ENCODE measurements at places on chromosomes 2 and 18.

- DNase-seq: no peak
Observed at GRCh38 chr2:150598383-150598782, 110.9 kb upstream of the RND3 start.

- DNase-seq: no peak
Observed at GRCh38 chr2:79903222-79904000, 390.6 kb downstream of the CTNNA2 start.

DNA sequence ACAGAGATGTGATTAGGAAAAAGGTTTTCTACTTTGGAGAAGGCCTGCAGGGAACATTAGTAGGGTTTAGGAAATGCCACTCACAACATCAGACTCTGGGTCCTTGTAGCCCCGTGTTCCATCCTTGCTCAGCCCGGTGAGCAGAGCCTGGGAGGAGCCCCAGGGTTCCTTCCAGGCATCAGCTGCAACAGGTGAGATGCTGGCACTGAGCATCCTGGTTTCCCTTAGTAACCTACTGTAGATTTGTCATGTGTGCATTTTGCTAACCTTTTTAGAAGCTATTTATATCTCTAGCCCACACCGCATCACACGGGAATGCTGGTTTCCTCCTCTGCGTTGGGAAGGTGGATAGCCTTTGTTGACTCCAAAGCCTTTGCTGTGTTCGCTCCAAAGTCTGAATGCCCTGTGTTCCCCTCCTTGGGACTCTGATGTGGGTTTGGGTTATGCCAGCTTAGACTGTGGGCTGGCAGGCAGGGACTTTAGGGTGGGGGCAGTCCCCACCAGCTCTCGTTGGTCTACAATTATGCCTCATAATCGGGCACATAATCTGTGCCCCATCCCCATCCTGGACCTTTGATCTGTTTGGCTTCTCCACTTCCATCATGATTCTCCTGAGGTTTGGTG, 69.3 kb downstream of the TMEM247 start:
- no peak for DNase-seq

DNA sequence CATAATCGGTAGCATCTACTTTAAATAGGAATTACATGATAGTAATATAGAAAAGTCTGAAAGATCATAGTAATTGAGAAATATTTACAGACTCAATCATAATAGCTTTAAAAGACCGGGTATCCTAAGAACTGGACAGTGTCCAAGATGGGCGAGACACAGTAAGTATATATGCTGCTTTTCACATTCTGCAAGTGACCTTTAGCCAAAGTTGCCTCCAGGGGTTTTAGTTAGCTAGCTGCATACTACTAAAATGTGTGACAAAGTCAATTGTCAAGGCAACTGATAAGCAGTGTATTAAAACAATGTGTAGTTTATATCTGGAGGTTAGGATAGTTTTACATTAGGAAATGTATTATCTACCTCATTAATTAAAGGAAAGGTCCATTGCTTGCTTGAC, 24.6 kb downstream of the CD302 start:
- no peak for DNase-seq

GRCh38 chr2:100245681-100246080, 76.6 kb downstream of the LONRF2 start:
- no peak for DNase-seq

DNA sequence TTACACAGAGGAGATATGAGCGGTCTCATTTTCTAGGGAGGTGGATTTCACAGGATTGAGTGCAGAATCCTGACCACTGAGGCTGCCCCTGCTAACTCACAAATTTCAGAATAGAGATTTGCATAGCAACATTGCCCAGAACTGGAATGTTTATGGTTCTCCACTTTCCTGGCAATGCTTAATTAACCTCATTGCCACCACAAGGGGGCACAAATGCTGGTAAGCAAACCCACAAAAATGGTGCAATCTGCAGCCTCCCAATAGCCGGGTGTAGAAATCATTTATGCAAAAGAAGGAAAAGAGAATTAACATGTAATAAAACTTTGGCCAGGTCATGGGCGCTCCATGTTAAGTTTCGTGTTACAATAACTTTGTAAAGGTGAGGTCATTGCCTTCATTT, 112.4 kb downstream of the CYRIA start:
- no peak for DNase-seq

GRCh38 chr2:105744091-105744908, 412 bp upstream of the NCK2 start:
- DNase-seq: no peak

- no peak for DNase-seq
Observed at GRCh38 chr2:168912466-168912865, 11.4 kb downstream of the G6PC2 start.

GRCh38 chr2:230940471-230940815, 15.4 kb upstream of the GPR55 start:
- no peak for DNase-seq

DNA sequence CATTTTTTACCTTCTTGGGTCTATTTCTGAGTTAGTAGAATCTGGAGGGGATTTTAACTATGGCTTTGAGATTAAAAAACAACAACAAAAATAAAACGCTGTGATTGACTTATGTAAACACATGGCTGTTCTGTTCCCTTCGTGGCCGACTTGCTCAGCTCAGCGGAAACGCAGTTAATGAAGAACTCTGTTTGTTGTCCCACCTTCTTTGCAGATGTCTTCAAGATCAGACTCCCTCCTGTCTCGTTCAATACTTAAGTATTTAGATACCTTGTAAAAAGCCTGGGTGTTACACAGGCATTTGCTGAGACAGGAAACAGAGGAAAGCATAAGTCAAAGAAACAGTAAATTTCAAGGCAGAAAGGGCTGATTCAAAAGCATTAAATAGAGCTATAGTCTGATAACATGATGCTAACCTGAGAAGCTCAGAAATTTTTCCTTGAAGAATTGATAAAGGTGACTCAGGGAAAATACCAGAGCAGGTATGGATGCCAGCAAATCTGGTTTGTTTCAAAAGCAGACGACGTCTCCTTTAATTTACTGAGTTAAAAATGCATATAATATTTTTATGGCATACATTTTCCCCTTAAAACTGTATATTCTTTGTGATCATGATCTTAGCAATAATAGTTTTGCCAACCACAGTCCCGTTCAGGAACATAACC, 21.7 kb upstream of the POLI start:
- no peak for DNase-seq

GRCh38 chr2:127562936-127563335, 27.5 kb downstream of the MYO7B start:
- no peak for DNase-seq

DNA sequence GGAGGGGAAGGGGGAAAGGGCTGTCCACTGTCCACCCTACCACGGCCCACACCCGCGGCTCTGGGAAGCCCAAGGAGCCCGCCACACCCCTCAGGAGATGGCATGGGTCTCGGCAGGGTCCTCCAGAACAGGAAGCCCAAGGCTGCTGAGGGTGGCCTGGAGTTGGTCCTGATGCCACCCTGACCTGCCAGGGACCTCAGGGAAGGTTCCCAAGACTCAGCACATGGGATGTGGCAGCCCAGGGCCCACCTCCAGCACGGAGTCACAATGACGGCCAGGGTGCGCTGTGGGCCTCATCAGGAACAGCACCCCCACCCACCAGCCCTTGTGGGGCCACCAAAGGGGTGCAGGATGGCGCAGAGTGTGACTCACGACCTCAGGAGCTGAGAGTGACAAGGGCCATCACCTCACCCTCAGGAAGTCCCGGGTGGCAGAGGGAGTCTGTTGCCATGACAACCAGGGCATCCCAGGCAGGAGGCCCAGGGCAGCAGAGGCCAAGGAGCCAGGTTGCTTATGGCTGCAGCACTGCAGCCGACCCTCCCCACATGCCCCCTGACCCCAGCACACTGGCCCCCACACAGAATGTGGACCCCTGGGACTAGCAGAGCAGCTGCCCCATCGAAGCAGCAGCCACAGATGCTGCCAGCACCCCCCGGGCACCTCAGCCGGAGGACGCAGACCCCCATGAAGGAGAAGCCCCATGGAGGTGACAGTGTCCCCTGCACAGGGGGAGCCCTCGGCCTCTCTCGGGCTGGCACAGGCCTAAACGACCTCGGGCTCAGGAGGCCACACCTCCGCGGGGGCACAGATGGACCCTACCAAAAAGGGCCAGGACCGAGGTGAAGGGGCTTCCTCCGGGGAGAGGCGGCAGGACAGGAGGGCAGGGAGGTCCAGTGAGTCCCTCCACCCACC, 34.3 kb downstream of the KIF1A start:
- peak; percentile 5 for DNase-seq

- DNase-seq: no peak
Observed at GRCh38 chr2:178844701-178845100, 37.5 kb upstream of the TTN start.

DNA sequence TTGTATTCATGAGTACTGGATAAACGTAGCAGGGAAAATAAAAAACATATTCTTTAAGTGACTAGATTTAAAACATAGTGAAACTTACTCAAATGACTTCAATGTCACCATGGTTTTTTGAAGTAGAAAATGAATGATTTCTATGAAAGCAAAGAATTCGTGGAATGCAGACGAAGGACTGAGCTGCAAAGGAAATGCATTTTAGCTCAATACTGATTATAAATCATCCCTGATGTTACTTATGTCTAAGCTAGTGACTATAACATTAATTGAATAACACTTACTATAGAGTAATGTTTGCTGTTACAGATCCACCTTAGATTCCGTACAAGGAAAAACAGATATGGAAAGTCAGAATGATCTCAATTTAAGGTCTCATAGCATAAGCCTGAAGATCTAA, 1257.7 kb upstream of the CDH2 start:
- DNase-seq: no peak

- DNase-seq: no peak
Observed at GRCh38 chr18:9804517-9805104, 81.2 kb upstream of the TXNDC2 start.

GRCh38 chr2:158034198-158034866, 67.3 kb upstream of the UPP2 start:
- DNase-seq: no peak

DNA sequence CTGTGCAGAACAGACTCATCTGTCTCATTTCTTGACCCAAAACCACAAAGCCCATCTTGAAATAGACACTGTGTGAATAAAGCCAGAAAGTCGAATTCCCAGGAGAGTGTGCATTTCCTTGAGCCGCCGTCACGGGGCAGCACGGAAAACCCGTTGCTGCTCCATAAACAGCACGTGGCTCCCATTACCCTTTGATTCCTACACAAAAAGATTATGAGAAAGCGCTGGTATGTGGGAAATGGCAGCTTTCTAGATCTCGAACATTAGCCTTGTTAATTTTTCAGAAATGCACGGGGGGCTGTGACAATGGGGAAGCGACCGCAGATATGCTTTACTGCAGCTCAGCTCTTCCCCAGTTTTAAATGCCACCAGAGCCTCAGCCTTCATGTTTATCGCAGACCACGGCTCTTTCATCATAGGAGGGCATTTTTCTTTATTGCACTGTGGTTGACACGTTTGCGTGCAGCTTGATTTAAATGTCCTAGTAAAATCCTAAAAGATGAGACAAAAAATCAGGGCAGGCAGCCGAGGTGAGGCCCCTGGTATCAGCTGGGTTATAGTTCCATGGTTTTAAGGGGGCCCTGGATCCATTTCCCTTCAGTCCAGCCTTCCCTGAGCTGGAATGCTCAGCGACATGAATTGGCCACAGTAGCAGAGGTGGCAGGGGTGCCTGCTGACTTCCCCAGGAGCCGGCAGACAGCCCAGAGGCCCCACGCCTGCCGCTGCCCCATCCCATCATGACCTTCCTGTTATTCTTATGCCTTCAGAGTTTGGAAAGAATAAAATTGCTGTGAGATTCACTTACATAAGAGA, 249.3 kb downstream of the NDUFA10 start:
- DNase-seq: no peak

GRCh38 chr2:1226766-1227165, 186.5 kb upstream of the TPO start:
- no peak for DNase-seq

GRCh38 chr2:157075924-157076323, 181.6 kb upstream of the GALNT5 start:
- no peak for DNase-seq

GRCh38 chr2:53150146-53150545, 617.5 kb upstream of the CHAC2 start:
- DNase-seq: no peak

GRCh38 chr18:37442477-37442876, 123.1 kb downstream of the CELF4 start:
- DNase-seq: no peak

- DNase-seq: no peak
Observed at GRCh38 chr2:39839261-39839848, 60.3 kb upstream of the THUMPD2 start.

DNA sequence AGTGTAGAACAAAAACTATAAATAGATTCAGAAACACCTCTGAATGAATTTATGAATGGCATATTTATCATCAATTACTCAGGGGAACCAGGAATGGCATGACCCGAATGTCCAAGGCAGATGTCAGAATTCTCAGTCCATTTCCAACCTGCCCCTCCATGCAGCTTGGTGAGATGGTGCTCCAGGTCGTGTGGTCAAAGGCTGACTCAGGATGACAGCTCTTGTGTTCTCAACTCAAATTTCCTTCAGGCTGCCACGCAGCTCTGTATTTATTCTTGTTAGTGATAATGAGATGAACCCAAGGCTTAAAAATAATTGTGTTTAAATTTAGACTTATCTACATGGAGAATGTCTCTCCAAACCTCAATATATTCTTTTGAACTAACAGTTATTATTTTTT, 146.9 kb downstream of the METTL4 start:
- DNase-seq: no peak

DNA sequence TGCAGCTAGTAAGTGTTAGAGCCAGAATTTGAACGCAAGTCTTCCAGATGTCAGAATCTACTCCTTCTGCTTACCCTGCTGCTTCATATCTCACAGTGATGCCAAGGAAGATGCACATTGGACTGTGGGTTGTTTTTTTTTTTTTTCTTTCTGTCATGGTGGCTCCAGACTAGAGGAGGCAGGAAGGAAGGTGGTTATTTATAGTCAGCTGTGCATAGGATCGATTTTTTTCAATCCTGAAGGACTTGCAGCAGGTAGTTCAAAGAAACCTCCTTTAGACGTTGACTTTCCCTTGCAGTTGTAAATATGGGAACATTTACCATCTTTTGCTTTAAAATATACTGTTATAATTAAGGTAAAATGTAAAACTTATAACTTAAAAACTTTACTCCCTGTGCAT, 17.3 kb downstream of the NEDD4L start:
- no peak for DNase-seq

GRCh38 chr2:160043265-160043664, 19.1 kb downstream of the PLA2R1 start:
- DNase-seq: no peak

- no peak for DNase-seq
Observed at GRCh38 chr18:77139619-77140018, 7.0 kb upstream of the MBP start.

GRCh38 chr2:78977661-78978145, 47.8 kb upstream of the REG3G start:
- DNase-seq: no peak

DNA sequence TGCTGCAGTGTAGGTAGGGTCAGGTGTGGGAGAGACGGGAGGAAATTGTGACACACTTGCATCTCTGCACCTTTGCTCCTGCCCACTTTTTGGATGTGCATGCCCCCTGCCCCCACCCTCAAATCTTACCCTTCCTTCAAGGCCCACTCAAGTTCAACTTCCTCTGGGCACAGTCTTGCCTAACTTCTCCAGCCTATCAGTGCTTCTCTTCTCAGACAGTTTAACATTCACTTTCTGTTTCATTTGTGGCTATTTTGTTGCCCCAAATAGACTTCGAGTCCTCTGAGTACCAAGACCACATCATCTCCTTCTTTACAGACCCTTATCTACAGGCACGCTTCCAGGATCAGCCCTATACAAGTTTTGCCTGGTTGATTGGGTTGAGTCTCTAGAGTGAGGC, 2.7 kb downstream of the ST8SIA5 start:
- no peak for DNase-seq

Data from stimulated activated CD8-positive, alpha-beta memory T cell treated with anti-CD3 and anti-CD28 coated beads, Interleukin-7, amount 100 ng/mL, for 48 hours (primary cell).